Activated gamma-delta T cell treated with Interleukin-2 at 50 U/mL for 16 hours (primary cell): ENCODE measurements at places on chromosomes 4 and X.

GRCh38 chrX:102859550-102859871 lies 77.6 kb upstream of the RAB40AL start:
- no peak for DNase-seq

DNA sequence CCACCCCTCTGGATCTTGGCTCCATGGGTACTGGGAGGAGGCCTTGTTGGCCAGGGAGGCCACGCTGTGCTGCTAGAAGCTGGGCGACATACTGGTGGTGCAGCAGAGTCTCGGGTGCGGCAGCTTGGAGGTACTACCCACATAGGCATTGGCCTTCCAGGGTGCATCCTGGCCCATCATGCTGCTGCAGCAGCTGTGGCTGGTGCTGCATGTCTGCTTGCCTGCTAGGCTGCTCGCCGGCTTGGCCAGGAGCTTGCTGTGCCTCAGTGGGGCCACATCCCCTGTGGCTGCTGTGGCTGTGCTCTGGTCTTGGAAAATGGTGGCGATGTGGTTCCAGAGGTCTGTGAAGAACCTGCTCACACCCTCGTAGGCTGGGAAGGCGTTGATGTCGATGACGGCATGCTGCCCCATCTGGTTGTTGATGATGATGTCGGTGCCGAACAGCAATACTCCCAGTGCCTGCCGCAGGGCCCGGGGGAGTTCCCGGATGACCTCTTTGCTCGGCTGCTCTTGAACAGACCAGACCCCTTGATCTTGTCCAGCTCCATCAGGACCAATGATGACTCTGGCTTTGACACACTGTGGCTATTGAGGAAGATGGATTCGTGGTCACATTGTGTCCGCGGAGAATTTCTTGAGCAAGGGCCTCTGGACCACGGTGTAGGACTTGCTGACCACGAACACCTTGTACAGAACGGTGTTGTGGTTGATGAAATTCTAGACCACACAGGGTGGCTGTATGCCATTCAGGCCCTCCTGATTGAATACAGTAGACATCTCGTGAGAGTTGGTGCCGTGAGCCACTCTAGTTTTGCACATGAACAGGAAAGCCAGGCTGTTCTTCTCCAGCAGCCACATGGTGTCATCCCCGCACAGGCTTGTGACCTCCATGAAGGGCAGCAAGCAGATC lies 11.8 kb downstream of the RBM10 start:
- no peak for DNase-seq

GRCh38 chrX:9231491-9231890 lies 197.6 kb upstream of the FAM9B start:
- DNase-seq = no peak

DNA sequence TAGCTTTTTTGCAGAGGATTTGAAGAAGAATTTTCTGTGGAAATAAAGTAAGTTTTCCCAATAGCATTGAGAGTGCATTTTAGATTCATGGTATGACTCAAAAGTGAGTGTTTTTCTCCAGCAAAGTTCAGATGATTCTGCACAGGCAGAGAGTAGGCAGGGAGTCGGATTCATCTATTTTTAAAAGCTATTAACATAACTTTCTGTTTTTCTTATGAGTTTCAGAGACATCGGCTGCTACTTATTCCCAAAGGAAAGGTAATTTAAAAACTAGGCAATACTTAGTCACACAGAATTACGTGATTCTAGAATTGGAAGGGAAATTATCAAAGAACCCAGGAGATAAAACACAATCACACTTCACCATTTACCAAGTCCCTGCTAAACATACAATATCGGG lies 4.4 kb downstream of the CCDC110 start:
- DNase-seq = no peak

DNA sequence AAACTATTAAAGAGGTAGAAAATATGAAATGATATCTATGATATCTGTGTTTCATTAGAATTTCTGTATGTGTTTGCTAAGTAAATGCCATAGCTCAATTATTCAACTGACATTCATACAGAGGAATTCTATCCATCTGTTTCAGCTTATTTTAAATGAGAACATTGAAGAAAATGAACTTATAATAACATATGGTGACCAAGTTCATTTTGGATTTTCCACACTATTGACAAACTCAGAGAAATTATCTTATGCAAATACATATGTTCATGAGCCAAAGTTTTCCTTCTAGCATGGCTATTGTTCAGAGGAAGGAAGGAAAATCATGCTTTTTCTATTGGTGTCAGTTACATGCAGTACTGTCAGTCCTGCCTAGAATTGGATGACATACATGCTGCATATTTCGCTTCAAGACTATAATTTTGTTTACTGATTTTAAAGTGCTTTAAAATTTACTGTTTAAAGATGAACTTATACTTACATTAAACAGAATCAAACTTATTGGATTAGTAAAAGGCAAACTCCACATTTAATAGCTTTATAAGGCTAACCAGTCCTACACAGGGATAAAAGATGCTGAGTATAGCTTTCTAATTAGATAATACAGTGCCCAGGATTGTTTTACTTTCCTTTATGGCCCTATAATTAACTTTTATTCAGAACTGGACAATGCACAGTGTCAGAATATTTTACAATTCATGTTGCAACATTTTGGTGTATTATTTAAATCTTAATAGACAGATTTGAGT lies 646.2 kb downstream of the TRAM1L1 start:
- DNase-seq = no peak

- no peak for DNase-seq
Observed at GRCh38 chr4:24671849-24672248, 87.5 kb upstream of the DHX15 start.

DNA sequence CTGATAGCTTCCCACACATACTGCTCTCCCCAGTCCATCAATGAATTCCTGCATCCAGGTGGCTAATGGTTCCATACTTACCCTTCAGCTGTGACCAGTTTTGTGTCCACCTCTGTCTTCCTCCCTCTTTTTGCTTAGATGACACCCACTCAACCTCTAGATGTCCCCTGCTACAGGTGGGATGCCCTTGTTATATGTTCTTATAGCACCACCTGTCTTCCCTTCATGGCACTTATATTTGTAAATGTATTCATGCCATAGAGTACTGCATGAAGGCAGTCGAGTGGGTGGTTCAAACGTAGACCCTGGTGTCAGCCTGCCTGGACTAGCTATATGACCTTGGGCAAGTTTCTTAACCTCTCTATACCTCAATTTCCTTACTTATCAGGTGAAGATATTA lies 6.5 kb upstream of the USP46 start:
- DNase-seq = no peak

DNA sequence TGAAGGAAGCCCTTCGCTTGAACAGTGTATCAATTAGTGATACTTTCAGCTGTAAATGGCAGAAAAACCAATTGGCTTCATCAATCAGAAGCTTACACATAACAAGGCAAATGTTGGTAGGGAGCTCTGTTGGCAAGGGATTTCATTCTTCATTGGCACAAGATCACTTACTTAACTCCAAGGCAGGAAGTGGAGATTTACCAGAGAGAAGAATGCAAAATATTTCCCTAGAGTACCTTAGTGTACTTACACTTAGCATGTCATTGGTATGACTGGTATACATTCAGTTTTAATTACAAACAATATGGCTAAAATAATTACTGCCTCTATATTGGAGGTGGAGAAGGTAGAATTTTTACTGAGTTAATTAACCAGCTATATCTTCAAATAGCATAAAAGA lies 545.0 kb downstream of the GABRG1 start:
- DNase-seq = no peak

DNA sequence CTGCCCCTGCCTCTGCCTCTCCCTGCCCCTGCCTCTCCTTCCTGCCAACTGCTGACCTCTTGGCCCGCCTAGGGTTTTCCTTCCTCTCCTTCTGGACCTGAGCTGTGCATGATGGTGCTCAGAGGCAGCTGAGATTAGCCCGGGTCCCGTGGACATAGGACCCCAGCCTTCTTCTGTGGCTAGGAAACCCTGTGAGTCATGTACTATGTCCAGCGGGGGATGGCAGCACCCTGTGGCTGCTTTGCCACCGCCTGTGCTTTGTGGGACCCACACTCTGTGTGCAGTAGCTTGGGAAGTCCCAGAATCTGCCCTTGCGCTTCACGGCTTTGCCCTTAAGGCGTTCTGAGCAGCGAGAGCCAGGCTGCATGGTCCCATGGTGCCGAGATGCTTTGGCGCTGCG lies 105.5 kb upstream of the PSAPL1 start:
- DNase-seq = no peak

- no peak for DNase-seq
Observed at GRCh38 chr4:81572402-81572801, 100.7 kb upstream of the RASGEF1B start.

GRCh38 chr4:2535376-2536192 lies 863 bp upstream of the FAM193A start:
- DNase-seq = peak; percentile 34

DNA sequence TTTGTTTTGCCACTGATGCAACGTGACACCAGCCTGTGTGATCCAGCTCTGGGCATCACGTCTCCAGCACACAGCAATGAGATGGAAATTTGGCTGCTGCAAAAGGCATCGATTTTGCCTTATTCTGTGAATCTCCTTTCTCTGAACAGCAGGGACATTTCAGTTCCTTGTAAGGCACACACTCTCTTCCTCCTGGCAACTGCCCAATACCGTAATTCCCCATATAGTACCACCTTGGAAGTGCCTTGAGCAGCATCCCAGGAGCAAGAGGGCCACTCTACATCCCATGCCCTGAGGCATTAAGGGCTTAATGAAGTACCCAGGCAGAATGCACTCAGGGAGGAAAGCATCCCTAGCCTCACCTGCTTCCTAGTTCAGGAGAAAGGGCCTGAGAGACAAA lies 10.5 kb upstream of the MAMLD1 start:
- no peak for DNase-seq

DNA sequence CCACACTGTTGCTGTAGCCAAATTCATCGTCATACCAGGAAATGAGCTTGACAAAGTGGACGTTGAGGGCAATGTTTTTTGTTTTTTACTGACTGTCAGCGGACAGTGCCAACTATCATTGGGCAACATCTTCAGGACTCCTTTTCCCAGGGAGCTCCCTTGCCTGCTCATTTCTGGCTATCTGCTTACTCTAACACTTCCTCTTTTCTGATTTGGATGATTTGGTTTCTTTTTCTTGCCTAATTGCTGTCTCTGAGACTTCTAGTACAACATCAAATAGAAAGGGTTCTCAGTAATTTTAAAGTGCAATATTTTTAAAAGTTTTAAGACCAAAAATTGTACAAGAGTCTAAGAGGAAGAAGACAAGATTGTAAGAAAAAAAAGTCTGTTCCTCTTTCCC lies 92.0 kb upstream of the KLHL4 start:
- DNase-seq = no peak

GRCh38 chrX:18949291-18949943 lies 34.5 kb downstream of the PHKA2 start:
- no peak for DNase-seq

GRCh38 chr4:99438405-99438780 lies 3.3 kb upstream of the ADH7 start:
- no peak for DNase-seq

GRCh38 chrX:130984782-130985181 lies 73.4 kb upstream of the ARHGAP36 start:
- DNase-seq = no peak

DNA sequence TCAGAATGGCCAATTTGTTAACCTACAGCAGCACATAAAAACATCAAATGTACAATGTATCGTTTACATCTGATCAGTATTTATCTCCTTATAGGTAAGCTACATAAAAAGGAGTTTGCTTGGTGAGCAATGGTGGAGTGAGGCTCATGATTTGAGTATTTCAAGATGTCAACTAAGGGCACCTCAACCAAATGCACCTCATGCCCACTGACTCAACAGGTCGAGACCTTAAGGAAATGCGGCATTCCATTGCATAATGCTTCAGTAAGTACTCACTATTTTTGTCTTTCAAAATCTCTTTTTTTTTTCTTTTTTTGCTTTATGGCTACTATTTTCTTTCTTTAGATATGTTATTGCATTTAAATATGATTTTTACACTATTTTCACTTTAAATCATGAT lies 181.0 kb upstream of the TLL1 start:
- no peak for DNase-seq

DNA sequence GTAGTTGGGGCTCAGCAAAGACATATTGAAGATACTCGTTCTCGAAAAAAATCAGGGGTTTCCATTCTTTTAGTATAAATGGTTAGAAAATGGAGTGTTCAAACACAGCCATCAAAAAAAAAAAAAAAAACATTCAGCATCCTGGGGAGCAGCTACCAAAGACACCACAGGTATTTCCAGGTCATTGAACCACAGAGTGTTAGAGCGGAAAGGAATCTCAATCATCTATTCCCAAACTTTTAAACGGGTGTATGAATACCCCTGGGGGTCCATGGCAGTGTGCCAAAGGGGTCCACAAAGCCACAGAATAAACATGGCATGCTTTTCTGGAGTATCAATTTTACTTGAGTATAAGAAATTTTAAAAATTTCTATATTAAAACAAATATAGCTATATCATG lies 6.9 kb upstream of the FGF16 start:
- DNase-seq = no peak

- DNase-seq = no peak
Observed at GRCh38 chr4:47907089-47907646, 7.2 kb downstream of the NFXL1 start.

- DNase-seq = no peak
Observed at GRCh38 chrX:40132751-40133150, 35.0 kb upstream of the BCOR start.

DNA sequence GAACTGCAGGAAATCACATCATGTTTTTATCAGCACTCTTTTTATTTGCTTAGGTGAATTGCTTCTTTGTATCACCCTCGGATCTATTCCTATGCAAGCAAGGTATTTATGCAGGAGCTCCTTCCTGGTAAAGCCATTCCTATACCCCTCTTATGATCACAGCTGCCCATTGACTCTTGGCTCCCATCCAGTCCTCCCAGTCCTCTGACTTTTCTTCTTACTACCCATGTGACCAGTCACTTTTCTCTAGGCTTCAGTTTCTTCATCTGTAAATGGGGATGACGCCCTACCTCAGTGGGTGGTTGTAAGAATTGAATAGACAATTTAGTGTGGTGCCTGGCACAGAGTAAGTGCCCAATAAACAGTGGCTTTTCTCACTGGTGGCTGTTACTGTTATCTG lies 144.9 kb downstream of the FHIP1A start:
- DNase-seq = no peak

- DNase-seq = no peak
Observed at GRCh38 chr4:180153587-180153986, 2089.6 kb upstream of the TENM3 start.

- DNase-seq = no peak
Observed at GRCh38 chr4:55122235-55122634, 3.2 kb downstream of the KDR start.

- no peak for DNase-seq
Observed at GRCh38 chr4:4388311-4388790, 1.4 kb downstream of the NSG1 start.

- DNase-seq = no peak
Observed at GRCh38 chr4:155434904-155435303, 58.1 kb upstream of the MAP9 start.

DNA sequence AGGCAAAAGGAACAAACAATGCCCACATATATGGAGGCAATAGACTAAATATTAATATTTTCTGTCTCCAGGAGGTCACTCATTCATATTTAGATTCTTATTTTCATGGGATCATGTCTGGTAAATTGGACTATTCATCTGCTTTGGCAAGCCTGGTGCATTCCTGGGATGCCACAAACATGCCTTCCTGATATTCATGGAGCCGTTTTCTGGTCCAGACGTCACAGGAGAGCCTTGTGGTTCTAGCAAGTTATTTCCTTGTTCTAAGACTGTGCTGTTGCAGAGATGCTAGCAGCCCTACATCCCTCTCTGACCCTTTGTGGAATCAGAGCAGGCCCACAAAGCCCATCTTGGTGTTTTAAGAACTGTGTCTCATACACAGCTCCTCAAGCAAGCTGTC lies 16.1 kb upstream of the EXOSC9 start:
- no peak for DNase-seq
